NCI-H82 (cell line): ENCODE measurements at places on chromosomes 2 and 18.

GRCh38 chr2:164826293-164827243 lies 15.1 kb downstream of the COBLL1 start:
- peak; percentile 53 for DNase-seq

GRCh38 chr2:23112517-23112916 lies 272.5 kb upstream of the KLHL29 start:
- no peak for DNase-seq

DNA sequence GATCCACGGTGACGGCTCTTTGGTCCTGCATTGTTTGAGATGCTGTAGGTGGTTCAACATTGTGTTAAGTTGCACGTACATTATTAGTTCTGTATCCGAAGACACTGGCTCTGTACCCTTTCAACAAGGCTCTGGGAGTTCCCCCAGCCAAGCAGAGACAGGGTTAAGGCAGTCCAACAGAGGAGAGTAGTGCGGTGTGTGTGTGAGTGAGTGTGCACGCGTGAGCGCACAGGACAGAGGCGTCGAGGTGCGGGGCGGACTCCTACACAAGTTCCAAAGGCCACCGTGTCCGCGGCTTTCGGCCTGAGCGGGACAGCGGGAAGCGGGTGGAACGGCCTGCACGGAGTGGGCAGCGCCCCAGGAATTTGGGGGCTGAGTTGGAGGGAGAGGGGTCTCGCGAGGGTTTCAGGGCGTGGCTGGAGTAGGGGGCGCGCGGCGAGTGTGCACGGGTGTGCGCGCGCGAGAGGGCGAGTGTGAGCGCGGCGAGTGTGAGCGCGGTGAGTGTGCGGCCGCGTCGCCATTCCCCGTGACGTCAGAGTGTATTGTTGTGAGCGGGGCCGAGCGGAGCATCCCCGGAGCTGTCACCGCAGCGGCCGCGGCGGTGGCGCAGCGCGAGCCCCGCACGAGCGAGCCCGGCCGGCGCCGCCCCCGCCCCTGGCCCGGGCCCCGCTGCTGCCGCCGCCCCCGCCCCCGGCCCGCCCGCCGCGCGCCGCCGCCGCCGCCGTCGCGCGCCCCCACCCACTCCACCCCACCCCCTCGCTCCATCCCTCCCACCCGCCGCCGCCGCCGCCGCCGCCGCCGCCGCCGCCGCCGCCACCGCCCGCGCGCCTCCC lies at the start of gene ASXL3:
ASXL3 (plus strand) TSS at position 535 of the 833 bp plus-strand sequence. CDS start 413 bp downstream, outside the sequence.
- DNase-seq = peak; percentile 69

GRCh38 chr2:33909945-33910695 lies 311.0 kb upstream of the FAM98A start:
- DNase-seq = no peak

GRCh38 chr2:213296270-213296669 lies 12.0 kb downstream of the SPAG16 start:
- no peak for DNase-seq

DNA sequence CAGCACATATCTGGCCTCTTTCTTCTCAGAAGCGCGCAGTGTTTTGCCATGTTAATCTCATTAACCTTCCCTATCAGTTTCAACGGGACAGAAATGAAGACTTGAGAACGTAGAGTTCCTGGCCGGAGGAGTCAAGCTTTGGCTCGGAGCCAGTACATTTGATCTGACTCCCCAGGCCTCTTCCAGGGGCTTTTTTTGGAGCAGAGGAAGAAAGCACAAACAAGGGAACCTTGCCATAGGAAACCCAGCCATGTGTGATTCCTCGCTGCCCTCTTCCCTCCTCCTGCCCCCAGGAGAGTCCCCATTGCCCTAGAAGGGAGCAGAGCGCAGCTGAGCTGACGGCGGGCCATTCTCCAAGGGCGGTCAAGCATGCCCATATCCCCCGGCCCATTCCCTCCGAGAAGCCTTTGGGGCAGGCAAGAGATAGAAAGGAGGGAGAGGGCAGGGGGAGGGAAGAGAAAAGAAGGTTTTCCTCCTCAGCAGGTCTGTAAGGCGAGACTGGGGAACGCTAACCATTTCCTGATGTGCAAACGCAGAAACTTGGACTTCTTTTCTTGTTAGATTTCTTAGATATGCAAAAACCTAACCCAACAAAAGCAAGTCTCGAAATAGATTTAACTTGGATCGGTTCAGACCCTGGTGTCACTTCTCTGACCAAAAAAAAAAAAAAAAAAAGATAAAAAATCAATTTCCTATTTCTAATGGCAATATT lies 63.7 kb upstream of the POU3F3 start:
- DNase-seq = peak; percentile 3
